Stimulated activated CD8-positive, alpha-beta memory T cell treated with anti-CD3 and anti-CD28 coated beads, Interleukin-2, amount 100 ng/mL, for 1 hour (primary cell): ENCODE measurements at places on chromosomes 11 and 22.
A peak's percentile ranks its signal among the peaks of the same experiment; 100 is the strongest.

- no peak for DNase-seq
Observed at GRCh38 chr22:39935612-39936011, 24.6 kb upstream of the TMA7B start.

DNA sequence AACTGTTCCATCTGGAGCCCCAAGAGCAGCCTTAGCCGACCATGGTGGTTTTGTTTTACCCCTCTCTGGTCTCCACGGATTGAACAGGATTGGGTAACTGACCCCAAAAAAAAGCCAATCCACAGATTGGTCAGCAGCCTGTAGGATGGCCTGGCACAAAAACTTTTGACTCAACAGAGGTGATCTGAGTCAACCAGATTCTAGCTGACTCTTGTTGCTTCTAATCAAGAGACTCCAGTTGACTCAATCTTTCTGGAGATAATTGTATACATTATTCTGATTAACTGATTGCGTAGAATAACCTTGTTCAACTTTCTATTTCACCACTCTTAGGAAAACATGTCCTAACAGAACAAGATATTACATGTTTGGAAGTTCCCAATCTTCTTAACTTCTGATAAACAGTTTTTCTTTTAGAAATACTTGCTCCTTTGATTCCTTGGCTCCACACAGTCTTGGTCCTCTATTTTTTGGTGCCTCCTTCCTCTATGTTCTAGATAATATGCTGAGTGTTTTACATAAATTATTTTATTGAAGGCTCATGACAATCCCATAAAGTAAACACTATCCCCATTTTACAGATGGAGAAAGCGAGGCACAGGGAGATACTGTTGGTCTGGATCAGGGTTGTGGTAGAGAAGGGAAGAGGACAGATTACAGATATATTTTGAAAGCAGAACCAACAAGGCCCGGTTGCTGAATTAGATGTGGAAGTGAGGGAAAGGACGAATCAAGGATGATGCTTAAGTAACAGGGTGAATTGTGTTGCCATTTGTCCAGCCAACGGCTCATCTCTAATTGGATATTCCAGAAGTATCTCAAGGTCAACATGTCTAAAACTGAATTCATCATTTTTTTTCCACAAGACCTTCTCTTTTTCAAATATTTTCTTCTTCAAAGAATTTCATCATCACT, 11.5 kb upstream of the ZC3H12C start:
- DNase-seq, result no peak

GRCh38 chr22:25451480-25452114, 112.9 kb upstream of the GRK3 start:
- no peak for DNase-seq

DNA sequence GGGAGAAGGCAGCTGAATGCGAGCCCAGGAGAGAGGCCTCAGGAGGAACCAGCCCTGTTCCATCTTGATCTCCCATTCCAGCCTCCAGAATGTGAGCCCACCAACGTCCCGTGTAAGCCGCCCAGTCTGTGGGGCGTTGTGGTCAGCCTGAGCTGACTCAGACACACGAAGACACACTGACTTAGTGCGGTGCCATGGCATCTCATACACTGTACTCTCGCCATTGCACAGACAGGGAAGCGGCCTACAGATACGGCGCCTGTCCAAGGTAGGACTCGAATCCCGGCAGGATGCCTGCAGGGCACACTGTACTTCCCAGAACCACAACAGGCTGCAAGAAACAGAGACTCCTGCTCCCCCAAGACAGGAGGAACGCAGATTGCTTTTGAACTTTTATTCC, 179.6 kb downstream of the CTTN start:
- DNase-seq, result no peak

GRCh38 chr11:86220653-86221052, 23.9 kb upstream of the EED start:
- no peak for DNase-seq

DNA sequence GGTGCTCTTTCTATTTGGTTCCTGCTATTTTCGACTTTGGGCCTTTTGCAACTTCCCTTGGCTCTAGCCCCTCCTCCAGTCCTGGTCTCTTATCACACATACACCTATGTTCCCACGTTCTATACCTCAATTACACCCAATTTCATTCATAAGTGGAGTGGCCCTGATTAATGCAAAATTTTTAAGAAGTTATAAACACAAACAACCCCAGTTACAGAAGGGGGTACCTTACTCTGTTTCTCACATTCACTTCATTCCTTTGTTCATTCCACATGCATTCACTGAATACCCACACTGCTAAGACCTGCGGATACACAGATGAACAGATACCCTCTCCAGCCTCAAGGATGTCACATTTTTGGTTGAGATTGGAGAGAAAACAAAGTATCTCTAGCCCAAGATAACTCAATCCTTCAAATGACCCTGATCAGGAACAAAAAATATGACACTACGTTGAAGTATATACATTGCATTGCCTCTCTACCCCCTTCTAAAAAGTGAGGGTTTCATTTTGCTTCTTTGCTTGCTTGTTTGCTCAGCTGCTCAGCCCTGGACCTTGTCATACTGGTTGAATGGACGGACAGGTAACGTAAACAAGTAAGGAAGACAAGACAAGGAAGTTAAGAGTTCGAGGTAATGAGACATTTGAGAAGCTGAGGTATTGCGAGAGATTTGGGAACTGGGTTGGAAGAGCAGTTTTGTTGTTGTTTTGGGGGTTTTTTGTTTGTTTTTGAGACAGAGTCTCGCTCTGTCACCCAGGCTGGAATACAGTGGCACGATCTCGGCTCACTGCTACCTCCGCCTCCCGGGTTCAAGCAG, 3.6 kb upstream of the VPS37C start:
- no peak for DNase-seq

DNA sequence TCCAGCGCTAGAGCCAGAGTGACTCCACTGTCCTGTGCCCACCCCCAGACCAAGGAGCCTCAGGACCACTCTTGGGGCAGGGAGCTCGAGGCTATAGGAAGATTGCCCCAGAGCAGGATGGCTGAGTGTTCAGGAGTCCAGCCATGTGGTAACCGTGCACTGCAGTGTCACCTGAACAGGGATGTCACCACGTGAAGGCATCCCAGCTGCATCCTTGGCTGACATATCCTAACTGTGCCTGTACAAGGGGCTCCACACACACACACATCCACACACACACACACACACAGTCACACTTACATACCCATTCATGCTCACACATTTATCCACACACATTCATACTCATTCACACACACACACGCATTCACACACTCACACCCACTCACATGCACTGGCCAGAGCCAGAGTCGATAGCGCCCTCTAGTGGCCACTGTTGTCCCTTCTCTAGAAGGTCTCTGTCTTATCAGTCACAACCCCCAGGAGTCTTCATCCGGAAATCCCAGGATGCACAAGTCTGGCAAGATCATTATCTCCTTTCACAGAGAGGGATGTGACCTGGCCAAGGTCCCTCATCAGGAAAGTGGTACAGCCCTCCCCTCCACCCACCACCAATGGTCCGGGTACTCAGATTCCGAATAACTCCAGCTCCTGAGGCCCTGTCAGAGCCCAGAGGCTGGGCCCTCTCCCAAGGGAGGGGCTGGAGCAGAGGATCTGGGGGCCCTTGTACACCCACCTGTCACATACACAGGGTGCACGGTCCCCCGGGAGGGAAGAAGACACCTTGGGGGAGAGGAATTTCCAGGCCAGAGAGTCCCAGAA, 55.1 kb downstream of the IGLL5 start:
- peak; percentile 52 for DNase-seq

- no peak for DNase-seq
Observed at GRCh38 chr11:48090174-48090573, 109.8 kb downstream of the PTPRJ start.

GRCh38 chr11:120749395-120749794, 237.8 kb downstream of the GRIK4 start:
- no peak for DNase-seq

DNA sequence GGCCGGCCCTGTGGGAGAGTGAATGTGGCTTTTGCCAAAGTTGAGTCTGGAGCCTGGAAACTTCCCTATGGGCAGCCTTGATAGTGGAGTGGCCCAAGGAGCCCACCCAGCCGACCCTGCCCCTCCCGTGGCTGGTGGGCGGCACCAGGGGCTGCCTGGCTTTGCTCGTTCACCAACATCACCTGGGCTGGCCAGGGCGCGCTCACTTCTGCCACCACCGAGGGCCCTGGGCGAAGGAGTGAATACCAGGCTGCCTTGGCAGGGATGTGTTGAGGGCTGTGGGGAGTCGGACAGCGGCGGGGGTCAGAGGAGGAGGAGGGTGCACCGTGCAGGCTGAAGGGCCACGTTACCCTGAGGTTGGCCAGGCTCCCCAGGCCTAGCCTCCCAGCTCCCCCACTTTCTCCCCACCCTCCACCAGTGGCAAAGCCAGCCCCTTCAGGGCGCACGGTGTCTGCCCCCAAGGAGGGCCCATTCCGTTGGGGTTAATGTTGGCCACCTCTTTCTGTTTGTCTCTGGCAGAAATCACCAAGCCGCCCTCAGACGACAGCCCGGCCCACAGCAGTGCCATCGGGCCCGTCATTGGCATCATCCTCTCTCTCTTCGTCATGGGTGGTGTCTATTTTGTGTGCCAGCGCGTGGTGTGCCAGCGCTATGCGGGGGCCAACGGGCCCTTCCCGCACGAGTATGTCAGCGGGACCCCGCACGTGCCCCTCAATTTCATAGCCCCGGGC, 22.5 kb upstream of the PPP6R3 start:
- DNase-seq, result no peak

DNA sequence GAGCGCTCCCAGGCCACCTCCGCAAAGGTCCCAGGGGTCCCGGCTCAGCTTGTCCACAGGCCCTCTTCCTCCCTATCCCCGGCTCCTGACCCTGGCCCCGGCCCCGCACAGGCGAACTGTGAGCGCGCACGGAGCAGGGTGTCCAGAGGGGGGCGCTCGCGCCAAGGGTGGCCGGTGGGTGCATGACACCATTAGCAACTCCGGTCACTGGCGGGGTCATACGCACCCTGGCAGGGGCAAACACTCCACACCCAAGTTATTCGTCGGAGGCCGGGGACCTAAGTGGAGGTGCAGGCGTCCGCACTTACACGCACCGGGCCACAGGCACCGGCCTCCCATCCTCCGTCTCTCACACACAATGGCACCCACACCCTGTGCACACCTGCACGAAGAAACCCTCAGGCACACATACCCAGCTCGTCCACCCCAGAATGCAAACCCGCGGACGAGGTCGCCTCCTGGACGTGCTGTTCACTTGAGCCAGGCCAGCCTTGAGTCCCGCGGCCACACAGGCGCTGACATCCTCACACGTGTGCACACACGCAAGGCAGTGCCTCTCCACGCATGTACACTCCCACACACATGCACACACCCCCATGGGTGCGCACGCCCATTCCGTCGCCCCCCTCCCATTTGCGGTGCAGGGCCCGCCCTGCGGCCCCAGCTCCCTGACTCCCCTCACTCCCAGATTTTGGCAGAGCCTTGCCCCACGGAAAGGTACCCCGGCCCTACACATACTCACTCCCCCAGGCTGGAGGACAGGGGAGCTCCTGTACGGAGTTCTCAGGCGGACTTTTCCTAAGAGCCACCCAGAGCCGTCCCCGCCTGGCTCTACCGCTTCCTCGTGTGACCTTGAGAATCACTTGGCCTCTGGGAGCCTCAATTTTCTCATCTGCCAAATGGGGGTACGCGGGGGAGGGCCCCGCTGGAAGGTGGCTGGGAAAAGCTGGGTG, at the start of gene RASGRP2:
TSS of gene RASGRP2 (minus strand) at position 552 of the 953 bp plus-strand sequence. CDS start 1,276 bp downstream, outside the sequence.
- DNase-seq, result peak; percentile 78

DNA sequence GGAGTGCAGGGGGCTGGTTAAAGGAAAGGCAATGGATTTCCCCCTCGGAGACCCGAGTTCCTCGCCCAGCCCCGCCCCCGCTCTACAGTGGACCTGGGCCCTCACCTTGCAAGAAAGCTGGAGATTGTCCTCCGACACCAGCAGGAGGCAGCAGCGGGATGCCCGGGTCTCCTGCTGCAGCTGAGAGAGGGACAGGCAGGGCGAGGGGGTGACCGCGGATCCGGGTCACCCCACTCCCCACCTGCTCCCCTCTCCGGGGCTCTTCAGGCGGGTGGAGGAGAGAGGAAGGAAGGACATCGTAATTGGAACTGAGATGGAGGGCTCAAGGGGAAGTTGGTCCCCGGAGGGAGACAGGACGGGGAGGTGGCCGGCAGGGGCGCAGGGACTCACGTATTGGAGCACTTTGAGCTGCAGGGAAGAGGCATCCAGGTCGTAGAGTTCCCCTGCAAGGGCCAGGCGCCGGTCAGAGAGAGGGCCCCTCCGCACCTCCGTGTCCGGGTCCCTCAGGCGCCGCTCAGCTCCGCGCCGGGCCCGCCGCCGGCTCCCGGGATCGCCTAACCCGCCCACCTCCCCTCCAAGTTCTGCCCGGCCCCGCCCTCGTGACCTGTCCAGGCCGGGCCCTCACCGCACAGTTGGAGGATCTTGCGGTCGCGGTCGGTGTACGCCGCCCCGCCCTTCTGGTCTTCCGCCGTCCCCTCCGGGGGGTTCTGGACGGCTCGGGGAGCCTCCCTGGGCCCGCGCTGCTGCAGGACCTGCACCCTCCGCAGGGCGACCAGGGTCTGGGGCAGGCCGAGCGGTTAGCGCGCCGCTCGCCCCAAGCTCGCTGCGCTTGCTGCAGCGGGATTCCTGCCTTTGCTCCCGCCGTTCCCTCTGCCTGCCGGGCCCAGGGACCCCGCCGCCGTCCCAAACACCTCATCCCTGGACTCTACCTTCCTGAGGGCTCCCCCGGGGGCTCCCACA, 84.1 kb downstream of the PDE2A start:
- peak; percentile 11 for DNase-seq

GRCh38 chr11:76880314-76880713, 19.6 kb downstream of the ACER3 start:
- DNase-seq, result no peak

GRCh38 chr11:61959678-61960077, 7.8 kb downstream of the FTH1 start:
- DNase-seq, result no peak

DNA sequence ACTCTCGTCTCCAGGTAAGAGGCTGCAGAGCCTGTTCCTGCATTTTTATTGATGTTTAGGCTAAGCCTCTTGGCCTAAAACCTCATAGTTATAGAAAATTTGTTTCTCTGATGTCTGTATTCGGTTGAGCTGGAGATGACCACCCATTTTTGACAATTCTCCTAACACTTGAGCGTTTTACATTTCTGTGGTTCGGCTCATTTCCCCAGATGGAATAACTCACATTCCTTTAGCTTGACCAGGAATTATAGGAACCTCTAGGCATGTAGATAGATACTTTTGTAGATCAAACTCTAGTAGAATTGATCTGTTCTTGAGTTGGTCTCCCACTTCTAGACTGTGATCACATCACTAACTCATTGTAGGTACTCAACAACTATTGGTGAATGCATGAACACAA, 172.6 kb upstream of the CADM1 start:
- DNase-seq, result no peak

DNA sequence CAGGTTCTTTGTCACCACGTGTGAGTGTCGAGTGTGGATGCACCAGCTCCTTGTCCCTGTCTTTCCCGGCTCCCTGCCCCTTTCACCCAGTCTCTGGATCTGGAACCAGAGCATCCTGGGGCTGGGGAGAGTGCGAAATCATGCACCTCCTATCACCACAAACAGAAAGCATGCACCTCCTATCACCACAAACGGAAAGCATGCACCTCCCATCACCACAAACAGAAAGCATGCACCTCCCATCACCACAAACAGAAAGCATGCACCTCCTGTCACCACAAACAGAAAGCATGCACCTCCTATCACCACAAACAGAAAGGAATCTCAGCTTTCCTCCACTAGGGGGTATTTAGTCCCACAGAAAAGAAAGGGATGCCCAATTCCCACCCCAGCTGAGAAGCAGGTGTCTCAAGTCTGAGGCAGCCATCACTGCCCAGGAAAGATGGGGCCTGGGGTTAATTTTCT, 5.9 kb upstream of the GLB1L3 start:
- DNase-seq, result no peak

- DNase-seq, result no peak
Observed at GRCh38 chr11:67649634-67650510, 658 bp downstream of the ACY3 start.

GRCh38 chr11:1047595-1048156, 11.2 kb upstream of the MUC6 start:
- DNase-seq, result no peak
